Vagina (tissue), 2 donors: ENCODE measurements at places on chromosomes 1 and 21.

DNA sequence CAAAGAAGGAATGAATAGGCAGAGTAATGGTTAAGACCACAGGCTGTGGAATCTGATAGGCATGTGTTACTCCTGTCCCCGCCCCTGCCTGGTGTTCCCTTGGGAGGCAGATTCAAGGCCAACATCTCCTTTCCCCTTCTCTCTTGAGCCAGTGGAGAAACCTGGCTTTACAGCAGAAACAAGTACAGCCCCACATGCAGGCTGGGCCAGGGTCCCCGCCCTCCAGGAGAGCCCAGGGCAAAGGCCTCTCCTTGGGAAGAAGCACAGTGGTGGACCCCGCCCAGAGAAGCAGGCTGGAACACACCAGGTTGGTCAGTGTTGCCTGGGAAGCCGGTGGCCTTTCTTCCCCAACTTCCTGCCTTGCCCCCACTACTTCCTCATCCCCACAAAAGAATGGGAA is 6.8 kb downstream of the C1orf167 start:
- DNase-seq, result no peak

GRCh38 chr1:203380420-203381150 is 29.7 kb upstream of the FMOD start:
- no peak for DNase-seq

- DNase-seq, result no peak
These were observed 446.0 kb upstream of the LRRC7 start for GRCh38 chr1:69121723-69122122.

- no peak for DNase-seq
These were observed 26.1 kb upstream of the MTMR11 start for GRCh38 chr1:149962736-149963135.

DNA sequence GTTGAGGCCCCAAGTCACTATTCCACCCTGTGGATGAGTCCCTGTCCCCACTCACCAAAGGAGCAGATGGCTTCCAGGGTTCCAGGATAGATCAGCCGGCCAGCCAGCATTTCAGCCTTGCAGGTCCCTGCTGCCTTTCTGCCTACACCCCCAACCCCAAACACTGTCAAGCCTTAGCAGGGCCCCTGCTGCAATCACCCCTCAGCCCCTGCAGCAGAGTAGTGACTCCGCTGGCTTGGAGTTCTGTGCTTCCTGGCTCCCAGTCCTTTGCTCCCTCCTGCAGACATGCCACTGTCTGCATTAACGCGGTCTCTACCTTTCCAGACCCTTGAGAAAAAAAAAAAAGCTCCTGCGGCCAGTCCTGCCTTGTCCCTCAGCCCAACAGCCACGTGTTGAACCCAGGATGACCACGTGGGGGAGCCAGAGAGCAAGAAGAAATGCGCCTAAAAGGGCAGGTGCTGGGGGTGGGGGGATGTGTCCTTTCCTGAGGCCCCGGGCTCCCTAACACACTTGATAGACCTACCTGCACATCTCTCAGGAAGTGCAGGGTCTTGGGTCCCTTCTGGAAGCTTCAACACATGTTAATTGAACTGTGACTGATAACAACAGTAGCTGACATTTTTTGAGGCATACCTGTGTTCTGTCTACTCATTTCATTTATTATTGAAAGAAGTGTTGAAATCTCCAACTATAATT is 37.4 kb downstream of the RASSF5 start:
- DNase-seq, result no peak

DNA sequence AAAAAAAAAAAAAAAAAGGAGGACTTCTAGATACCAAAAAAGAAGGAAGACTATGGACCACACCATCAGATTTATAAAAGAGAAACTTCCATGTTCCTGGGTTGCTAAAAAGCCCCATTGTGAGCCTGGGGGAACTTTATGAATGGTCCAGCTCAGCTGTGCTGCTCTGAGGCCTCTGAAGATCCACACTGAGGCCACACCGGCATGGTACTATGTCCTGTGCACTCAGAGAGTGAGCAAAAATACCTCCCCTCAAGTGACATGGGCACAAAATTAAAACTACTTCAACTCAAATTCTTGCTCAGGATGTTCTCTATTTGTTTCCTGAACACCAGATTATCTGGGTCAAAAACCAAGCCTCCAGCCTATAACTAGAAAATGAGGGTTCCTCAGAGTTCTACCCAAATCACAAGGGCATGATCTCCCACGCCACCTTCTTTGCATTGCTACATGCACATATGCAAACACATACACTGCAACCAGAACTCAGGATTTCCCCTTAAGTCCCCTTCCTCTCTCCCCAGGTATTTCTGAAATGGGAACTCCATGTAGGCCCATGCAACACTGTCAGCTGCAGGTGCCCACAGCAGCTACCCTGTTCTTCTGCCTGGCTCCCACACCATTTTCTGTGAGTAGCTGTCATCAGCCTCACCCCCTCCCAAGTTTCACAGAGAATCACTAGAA is 94.4 kb downstream of the SH3GLB1 start:
- no peak for DNase-seq

- no peak for DNase-seq
These were observed 3.5 kb upstream of the TMCO2 start for GRCh38 chr1:40244138-40244744.

DNA sequence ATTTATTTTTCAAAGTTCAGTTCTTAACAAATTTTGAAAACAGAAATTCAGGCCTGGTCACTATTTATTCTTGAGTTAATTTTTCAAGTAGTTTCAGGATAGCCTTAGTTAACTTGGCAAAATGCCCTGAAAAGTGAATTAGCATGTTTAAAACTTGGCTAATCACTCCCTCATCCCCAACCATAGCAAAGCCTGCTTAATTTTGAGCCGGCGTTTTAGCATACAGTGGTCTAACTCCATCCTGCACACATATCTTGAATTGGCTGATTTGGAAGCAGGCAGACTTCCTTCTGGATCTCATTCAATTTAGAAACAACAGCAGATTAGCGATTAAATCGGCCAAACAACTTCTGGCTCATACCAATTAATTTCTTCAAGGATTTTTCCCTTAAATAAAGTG is 439.2 kb downstream of the PTBP2 start:
- DNase-seq, result no peak

GRCh38 chr1:107835151-107835670 is 129.8 kb downstream of the VAV3 start:
- no peak for DNase-seq

GRCh38 chr1:246425139-246425794 is 81.8 kb downstream of the SMYD3 start:
- no peak for DNase-seq

DNA sequence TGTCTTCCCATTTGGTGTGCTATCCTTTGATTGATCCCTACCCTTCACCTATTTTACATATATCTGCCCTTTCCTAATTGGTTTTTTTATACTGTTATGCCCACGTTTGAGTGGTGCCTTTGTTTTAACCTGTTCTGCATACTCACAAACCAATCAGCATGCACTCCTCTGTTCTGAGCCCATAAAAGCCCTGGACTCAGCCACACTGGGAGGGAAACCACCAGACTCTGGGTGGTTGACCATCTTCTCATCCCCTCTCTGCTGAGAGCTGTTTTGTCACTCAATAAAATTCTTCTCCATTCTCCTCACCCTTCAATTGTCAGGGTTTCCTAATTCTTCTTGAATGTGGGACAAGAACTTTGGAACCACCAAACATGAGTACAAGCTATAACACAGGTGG is 989.8 kb downstream of the ADGRL2 start:
- DNase-seq, result no peak

GRCh38 chr21:43347461-43348169 is 79.3 kb downstream of the SIK1 start:
- no peak for DNase-seq

DNA sequence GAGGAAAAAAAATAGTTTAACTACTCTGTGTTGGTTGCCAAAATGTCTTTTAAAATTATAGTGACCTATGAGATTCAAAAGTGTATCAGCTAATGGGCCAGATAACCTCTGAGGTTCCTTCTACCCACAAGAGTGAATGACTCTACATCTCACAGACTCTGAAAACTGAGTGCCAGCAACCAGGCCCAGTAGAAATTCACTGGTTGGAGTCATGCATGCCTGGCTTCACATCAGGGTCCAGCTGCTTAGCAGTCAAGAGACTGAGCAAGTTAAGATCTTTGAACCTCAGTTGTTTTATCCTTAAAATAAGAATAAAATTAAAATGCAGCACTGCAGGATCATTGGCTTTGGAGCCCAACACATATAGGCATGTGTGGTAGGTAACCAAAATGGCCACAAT is 342.6 kb upstream of the NFIA start:
- no peak for DNase-seq

DNA sequence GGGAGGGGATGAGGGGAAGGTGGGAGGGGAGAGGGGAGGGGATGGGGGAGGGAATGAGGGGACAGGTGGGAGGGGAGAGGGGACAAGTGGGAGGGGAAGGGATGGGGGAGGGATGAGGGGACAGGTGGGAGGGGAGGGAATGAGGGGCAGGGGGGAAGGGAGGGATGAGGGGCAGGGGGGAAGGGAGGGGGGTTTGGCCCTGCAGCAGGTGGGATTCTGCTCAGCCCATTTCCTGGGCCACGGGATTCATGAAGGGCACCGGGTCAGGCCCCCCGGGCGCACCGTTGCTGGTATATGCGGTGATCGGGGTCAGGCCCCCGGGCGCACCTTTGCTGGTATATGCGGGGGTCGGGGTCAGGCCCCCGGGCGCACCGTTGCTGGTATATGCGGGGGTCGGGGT is 15.1 kb upstream of the SAMD11 start:
- DNase-seq, result no peak

- no peak for DNase-seq
These were observed 6.5 kb upstream of the NPL start for GRCh38 chr1:182783068-182783467.

GRCh38 chr1:34907487-34908090 is 21.9 kb downstream of the DLGAP3 start:
- no peak for DNase-seq

GRCh38 chr1:16168622-16169360 is 12.9 kb upstream of the EPHA2 start:
- no peak for DNase-seq

DNA sequence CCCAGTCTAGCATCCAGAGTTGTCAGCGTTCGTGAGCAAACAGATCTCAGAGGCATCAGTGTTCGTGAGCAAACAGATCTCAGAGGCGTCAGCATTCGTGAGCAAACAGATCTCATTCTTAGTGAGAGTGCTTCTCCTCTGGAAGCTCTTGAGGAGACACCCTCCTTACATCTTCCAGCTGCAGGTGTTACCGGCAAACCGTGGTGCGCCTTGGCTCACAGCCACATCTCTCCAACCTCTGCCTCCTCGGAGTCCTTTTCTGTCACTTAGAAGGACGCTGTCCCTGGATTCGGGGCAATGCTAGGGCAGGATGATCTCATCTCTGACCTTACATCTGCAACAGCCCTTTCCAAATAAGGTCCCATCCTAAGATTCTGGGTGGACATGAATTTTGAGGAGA is 14.6 kb upstream of the UMODL1 start:
- no peak for DNase-seq

GRCh38 chr1:203098445-203098844 is 12.6 kb upstream of the MYOG start:
- no peak for DNase-seq

DNA sequence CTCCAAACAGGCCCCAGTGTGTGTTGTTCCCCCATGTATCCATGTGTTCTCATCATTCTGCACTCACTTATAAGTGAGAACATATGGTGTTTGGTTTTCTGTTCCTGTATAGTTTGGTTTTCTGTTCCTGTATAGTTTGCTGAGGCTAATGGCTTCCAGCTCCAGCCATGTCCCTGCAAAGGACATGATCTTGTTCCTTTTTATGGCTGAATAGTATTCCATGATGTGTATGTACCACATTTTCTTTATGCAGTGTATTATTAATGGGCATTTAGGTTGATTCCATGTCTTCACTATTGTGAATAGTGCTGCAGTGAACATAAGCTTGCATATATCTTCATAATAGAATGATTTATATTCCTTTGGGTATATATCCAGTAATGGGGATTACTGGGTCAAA is 111.8 kb downstream of the MAN1A2 start:
- DNase-seq, result no peak

DNA sequence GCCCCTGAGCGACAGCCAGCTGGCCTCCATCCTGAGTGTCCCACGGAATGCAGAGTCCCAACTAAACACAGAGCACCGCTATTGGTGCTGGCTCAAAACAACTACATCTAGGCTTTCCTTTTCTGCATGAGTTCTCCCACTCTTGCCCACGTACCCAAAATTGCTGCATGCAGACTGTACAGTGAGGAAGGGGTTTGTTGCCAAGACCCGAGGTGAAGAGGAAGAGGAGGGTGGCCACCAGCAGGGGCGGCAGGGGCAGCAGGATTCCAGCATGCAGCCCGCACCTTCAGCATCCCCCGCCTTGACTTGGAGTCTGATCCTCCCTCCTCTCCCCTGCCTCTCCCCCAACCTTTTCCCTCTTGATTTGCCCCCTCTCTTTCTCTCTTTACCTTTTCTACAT is 8.0 kb downstream of the S100A9 start:
- peak; percentile 81 for DNase-seq

GRCh38 chr1:8171751-8172464 is 145.8 kb upstream of the ERRFI1 start:
- no peak for DNase-seq

DNA sequence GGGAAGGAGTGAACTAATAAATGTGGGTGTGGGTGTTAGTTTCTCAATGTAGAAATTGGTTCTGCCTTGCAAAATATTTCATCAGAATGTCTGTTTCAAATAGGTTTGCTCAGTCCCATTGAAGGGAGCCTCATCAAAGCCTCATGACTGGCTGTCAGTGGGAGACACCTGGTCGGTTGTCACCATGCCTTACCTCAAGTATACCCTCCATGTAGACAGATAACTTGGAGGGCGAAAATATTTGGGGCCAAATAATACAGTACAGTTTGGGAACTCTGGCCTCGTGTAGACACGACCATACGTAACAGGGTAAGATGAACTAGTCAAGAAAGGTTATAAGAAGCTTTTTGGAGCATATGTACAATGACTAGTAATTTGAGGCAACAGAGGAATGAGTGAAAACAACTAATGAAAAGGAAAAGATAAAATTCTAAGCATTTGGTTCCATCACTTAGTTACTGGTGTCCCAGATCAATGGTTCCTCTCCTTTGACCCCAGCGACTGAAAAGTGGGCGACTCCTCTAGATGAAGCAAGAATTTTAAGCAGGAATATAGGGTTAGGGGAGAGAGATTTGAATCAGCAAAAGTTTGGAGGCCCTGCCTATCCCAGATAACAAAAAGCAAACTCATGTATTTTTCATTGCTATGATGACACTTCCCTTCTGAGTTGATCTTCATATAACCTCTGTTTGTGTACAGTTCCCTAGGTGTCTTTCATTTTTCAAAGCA is 163.9 kb downstream of the LRRC40 start:
- no peak for DNase-seq

- no peak for DNase-seq
These were observed 10.7 kb downstream of the MR1 start for GRCh38 chr1:181044449-181044966.
